Epithelial cell of alveolus of lung (primary cell): ENCODE measurements at places on chromosomes 1 and 21. TPM values are rescaled to one million over a fixed set of nuclear protein-coding genes. Genes with fewer than 3 reads are reported as not detected.

DMBX1 gene
- not detected in 2 replicates for total RNA-seq

STYXL2 gene
- total RNA-seq: 0.72 TPM in 1 of 2 replicates, not detected in the other

GBP5 gene
- total RNA-seq: not detected in 2 replicates

PLXNA2 gene
- 2.7 and 6.3 TPM in 2 replicates for total RNA-seq

ETV3 gene
- 12.5 and 16.8 TPM in 2 replicates for total RNA-seq

COL11A1 gene
- total RNA-seq: 3.3 and 8.0 TPM in 2 replicates

SPRR1B gene
- total RNA-seq: not detected in 2 replicates

PPFIA4 gene
- total RNA-seq: 0.65 and 12.5 TPM in 2 replicates

ZNF672 gene
- 22.2 and 23.7 TPM in 2 replicates for total RNA-seq

SPRR2G gene
- total RNA-seq: not detected in 2 replicates

RNU1-2 gene
- under 0.01 TPM in 2 replicates for total RNA-seq

BTBD19 gene
- 4.9 and 11.3 TPM in 2 replicates for total RNA-seq

FBLIM1 gene
- total RNA-seq: 114 and 120 TPM in 2 replicates

TMEM240 gene
- total RNA-seq: 4.4 and 10.3 TPM in 2 replicates

SERBP1 gene
- 187 and 225 TPM in 2 replicates for total RNA-seq

COL16A1 gene
- total RNA-seq: 97.9 and 173 TPM in 2 replicates

BEST4 gene
- not detected in 2 replicates for total RNA-seq
